Stimulated activated CD8-positive, alpha-beta memory T cell treated with anti-CD3 and anti-CD28 coated beads, Interleukin-2, amount 100 ng/mL, for 48 hours (primary cell): ENCODE measurements at places on chromosomes 5 and 9.

DNA sequence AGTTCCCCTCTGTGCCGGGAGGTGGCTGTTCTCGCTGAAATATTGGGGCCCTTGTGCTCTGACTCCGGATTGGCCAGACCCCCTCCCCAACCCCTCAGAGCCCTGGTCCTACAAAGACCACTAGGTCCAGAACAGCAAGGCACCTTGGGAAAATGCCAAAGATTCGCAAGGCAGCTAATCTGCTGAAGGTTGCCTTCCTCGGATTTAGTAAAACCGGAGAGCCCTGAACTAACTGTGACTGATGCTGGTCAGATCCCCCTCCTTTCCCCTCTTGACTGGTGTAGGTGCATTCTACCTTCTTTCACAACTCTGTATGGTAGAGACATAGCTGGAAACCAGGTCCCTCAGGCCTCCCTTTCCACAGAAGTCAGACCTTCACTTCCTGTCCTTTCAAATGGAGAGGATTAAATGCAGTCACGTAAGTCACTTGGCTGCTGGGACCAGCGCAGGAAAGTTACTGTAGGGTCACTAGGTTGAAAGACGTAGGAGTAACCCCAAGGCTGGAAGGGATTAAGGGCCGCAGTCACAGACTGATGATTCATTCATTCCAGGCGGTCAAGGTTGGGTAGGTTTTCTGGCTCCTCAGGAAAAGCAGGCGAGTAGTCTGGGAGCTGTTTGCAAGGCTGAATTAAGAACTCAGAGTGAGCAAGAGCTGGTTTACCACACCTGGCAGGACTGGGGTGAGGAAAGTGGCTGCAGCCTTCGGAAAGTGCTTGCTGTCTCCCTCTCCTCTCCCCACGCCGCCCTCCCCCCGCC is 5.3 kb downstream of the BARX1 start:
- no peak for DNase-seq

DNA sequence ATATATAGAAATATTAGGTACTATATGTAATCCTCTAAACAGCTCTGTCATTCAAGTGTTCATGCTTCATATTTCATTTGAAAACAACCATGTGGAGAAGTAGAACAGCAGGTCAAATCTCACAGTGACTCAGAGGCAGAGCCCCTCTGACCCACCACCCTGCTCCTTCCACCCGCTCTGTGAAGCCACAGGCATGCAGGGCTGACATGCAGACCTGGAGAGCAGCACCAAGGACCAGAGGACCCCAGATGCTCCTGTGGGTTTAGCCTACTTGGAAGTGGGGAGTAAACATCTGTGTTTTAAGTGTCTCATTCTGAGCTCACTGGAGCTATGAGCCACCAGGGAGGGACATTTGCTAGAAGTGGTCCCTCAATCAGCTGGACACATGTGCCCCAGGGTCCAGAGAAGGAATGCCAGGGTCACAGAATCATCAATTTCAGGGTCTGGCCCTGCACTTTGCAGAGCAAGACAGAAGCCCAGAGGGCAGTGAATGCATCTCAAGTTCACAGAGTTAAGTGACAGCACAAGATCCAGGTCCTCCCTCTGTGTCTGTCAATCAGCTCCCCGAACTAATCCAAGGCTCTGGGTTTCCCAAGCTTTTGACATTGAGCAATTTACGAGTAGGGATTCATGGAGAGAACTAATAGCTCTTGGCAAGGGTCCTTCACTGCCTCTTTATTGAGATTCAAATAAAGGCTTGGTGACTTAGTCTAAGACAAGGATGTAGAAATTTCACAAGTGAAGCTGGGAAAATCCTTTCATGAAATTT is 441.1 kb downstream of the SEMA5A start:
- DNase-seq, result no peak

- no peak for DNase-seq
Measured at GRCh38 chr9:73179589-73179988, 27.9 kb downstream of the ANXA1 start.

- no peak for DNase-seq
Measured at GRCh38 chr5:6496207-6496584, 47.5 kb downstream of the UBE2QL1 start.

GRCh38 chr9:93456504-93456903 is 3.1 kb upstream of the FAM120AOS start:
- DNase-seq, result no peak

DNA sequence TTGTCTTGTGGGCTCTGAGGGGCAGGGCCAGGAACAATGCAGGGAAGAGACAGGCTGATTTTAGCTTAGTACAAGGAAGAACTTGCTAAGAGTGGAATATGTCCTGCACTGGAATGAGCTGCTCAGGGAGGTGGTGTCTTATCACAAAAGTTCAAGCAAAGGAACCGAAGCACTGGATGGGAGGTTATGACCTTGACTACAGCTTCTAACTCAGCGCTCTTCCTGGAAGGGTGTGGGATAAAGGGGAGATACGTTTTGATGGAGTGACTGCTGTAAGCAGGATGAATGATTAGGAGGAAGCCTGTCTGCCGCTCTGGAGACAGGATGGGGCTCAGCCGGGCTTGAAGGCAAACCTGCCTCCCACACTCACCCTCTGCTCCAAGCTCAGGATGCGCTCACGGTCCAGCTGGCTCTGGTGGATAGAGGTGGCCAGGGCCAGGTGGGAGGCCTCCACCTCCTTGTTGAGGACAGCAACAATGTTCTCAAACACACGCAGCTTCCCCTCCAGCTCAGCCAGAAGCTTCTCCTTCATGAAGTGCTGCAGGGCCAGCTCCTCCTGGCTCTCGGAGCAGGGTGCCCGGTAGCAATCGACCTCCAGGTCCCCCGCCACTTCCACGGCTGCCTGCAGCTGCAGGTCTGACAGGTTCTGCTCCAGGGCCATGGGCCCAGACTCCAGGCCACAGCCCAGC is 13.5 kb downstream of the TRAF1 start:
- no peak for DNase-seq

GRCh38 chr9:128928624-128929023 is 7.8 kb downstream of the PHYHD1 start:
- no peak for DNase-seq

DNA sequence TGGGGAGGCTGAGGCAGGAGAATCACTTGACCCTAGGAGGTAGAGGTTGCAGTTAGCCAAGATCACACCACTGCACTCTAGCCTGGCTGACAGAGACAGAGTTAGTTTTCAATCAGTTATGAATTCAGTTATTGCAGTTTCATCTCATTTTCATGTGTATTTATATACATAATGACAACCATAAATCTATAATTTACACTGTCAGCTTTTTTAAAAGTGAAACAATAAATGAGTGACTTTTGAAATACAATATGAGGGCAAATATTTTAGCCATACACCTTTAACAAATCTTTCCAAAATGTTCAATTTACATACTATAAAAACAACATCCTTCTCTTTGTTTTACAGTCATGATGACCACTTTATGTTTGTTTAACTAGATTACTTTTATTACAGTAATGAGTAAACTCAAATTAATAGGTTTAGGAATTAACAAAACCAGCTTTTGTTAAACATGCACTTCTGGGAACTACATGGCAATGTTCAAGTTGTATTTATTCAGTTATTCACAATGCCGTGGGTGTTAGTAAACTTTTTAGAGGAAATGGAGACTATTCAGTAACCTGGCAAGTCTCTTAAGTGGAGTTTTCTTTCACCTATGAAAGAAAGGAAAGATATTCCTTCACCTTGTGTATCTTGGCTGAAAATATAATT is 12.7 kb downstream of the TYRP1 start:
- no peak for DNase-seq

- no peak for DNase-seq
Measured at GRCh38 chr9:76027416-76027815, 136.9 kb downstream of the PCSK5 start.

DNA sequence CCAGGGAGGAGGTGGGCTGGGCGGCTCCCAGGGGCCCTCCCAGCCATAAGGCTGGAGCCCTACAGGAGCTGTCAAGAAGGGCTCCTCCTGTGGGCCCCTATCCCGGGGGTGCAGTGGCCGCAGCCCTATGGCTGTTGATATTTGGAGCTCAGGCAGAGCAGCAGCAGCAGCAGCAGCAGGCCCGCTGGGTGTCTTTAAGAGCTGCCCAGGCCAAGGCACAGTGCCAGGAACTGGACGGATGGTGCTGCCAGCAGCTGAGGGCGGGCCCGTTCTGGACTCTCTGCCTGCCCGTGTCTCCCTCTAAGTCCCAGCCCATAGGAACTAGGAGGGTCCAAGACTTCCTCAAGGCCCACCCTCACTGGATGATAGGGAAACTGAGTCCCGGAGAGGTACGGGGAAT is 3.6 kb downstream of the AK1 start:
- DNase-seq, result no peak

DNA sequence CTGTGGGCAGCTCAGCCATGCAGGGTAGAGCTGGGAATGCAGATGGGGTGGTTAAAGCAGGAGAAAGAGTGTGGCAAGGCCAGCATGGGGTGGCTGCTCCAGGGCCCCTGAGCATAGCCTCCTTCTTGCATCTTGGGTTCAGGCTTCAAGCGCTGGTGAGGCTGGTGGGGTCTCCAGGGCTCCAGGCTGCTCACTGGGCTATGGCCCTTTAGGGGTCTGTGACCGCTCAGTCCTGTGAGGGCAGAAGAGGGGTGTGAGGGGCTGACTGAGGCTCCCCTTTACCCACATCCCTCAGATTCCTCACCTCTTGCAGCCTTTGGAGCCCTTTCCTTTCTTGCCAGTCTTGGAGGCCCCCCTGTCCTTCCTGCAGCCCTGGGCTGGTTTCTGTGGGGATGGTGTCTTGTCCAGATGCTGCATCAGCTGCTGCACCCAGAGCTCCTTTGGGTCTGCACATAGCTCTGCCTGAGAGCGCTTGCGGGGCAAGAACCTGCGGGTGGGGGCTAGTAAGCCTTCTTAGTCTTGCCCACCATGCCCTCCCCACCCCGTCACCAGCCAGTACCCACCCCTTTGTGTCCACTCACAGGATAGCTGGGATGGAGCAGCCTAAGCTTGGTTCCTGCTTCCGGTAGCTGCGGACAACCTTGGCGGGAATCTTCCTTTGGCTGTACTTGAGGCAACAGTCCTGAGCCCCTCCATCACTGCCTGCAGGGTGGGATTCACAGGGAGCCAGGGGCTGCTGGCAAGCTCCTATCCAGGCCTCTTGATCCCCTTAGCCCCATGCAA is 549 bp downstream of the CCL21 start:
- no peak for DNase-seq

GRCh38 chr5:101796427-101796826 is 499.7 kb downstream of the SLCO4C1 start:
- DNase-seq, result no peak

- no peak for DNase-seq
Measured at GRCh38 chr9:120625222-120625621, 45.3 kb upstream of the CDK5RAP2 start.

DNA sequence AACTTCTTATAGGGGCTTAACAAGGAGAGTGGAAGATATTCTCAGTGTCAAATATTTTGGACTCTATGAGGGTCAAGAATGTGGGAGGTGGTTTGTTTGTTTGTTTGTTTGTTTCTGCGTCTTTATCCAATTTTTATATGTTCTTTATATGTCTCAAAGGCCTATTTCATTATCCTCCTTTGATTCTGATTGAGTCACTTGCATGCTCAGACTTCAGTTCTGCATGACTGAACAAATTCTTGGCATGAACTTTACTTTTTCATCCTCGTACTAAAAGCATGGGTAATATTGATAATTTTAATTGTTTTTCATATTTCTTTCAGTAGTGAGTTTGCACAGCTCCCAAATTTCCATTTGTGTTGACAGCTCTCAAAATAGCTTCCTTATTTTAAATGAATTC is 19.2 kb upstream of the ERBIN start:
- no peak for DNase-seq

GRCh38 chr5:30267026-30267425 is 926.5 kb upstream of the CDH6 start:
- DNase-seq, result no peak

GRCh38 chr5:67045816-67046740 is 150.5 kb downstream of the CD180 start:
- DNase-seq, result no peak
